ENCODE measurements at places on chromosomes 13 and 19.

GRCh38 chr13:84630476-84630875 is 748.2 kb upstream of the SLITRK1 start:
- no peak for DNase-seq

DNA sequence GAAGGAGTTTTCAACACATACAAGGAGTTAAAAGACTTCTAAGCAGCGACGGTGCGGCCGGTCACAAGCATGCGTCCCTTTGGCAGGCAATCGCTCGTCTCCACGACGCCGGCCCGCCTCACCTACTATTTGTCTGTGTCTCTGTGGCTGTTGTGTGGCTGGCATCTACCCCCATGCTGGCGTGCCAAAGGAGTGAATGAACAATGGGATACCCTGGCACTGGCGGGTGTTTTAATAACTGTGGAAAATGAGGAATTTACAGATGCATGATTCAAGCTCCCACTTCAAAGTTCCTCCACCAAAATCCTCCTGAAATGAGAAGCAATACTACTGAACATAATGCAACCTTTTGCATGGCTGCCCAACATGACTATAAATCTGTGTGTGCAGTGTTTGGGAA is 176.6 kb downstream of the KLF5 start:
- DNase-seq: no peak

DNA sequence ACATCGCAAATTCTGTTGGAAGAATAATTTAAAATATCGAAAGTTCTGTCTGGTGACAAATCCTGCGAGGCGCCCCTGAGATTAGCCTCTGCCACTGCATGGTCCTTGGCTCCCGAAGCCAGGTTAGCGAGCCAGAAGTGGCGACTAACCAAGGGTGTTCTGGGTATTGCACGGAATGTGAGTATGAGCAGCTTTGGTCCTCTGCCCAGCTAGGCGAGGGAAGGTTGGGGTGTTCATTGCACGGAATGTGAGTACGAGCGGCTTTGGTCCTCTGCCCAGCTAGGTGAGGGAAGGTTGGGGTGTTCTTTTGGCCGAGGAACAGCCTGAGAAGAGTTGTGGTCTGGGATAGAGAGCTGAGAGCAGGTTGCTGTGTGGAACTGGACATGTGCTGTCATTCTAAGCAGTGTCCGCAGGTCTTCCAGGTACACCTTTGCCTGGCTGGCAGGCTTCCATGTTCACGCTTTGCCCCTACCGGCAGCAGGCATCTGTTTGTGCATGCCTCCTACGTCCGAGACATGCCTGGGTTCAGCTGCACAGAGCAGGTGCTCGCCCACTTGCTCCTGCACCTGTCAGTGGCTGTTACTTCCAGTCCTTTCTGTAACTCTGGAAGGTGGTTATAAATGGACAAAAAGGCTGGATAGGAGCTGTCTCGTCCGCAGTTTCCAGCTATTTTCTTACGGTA is 18.3 kb upstream of the TEX29 start:
- peak; percentile 41 for DNase-seq

- no peak for DNase-seq
Measured at GRCh38 chr19:43479226-43479625, 13.8 kb upstream of the LYPD3 start.

- DNase-seq: no peak
Measured at GRCh38 chr13:77898097-77898496, 20.5 kb downstream of the EDNRB start.

- DNase-seq: no peak
Measured at GRCh38 chr19:55247621-55248099, 11.2 kb downstream of the PPP6R1 start.

DNA sequence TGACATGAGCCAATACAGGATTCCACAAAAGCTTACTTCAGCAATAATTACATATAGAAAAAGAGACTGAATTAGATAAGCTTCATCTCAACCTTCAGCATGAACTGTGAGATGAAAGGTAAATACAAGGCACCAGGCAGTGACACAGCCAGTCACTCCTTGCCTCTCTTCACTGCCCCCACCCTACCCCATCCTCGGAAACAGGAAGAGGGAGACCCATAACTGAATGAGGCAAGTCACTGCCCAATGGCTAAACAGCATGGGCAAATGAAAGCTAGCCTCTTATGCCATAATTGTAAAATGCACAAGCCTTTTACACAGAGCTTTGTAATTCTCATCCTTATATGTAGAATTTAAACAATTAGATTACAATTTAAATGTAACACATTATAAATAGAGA is 1.7 kb downstream of the ZNF160 start:
- DNase-seq: no peak

- no peak for DNase-seq
Measured at GRCh38 chr19:33274663-33275558, 27.4 kb downstream of the CEBPA start.

DNA sequence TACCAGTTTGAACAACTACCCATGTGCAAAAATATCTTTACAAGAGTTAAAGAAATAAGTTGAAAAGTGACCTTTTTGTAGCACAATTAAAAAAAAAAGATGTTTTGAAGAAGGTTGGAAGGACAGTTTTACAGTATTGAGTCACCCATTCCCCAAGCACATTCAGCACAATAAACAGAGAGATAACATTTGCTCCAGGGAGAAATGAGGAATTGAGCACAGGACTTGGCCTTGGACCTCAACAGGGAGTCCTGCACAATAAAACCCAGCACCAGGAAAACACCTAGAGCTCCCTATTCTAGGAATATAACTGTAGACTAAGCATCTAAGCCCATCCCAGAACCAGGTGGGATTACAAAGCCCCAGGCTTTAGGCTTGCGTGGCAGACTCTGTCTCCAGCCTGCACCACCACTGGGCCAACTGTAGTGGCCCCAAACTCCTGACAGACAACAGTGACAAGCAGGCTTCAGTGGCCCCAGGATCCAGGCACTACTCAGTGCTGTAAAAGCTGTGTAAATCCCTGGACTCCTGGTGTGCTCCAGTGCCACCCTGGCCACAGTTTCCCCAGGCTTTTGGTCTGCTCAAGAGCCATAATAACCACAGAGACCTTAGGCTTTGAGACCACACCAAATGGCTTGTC is 857.2 kb downstream of the SLITRK1 start:
- DNase-seq: no peak

DNA sequence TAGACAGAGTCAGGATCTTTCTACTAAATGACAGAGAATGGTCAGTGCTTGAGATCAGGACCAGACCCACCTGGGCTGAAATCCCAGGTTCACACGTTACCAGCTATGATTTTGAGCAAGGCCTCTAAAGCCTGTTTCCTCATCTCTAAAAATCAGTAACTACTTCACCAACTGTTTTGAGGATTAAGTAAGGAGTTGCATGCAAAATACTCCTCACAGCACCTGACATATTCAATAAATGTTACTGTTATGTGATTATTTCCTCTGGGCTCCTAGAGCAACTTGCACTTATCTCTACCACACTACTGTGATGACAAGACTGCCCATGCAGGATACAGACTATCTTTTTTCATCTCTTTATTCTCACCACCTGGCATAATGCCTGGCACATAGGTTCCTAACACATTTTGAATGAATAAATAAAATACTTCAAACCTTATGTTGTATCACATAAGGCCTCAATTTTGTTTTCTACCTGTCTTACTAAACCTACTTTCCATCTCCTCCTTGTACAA is 1.8 kb downstream of the KATNAL1 start:
- no peak for DNase-seq

DNA sequence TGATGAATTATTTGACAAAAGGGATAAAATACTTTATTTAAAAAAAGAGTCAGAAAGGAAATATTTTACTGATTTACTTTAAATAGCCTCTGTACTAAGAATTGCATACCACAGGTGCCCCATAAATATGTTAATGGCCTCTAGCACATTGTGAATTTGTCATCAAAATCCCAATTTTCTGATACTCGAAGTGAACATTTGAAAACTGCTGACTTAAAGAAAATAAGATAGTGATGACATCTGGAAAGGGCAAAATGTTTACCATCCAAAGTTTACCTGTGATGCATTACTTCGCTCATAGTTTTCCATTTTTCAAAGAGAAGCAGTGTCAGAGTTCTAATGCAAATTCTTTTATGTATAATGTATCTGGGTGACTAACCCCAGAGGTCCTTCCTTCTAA is 455.4 kb downstream of the KLF5 start:
- DNase-seq: no peak

DNA sequence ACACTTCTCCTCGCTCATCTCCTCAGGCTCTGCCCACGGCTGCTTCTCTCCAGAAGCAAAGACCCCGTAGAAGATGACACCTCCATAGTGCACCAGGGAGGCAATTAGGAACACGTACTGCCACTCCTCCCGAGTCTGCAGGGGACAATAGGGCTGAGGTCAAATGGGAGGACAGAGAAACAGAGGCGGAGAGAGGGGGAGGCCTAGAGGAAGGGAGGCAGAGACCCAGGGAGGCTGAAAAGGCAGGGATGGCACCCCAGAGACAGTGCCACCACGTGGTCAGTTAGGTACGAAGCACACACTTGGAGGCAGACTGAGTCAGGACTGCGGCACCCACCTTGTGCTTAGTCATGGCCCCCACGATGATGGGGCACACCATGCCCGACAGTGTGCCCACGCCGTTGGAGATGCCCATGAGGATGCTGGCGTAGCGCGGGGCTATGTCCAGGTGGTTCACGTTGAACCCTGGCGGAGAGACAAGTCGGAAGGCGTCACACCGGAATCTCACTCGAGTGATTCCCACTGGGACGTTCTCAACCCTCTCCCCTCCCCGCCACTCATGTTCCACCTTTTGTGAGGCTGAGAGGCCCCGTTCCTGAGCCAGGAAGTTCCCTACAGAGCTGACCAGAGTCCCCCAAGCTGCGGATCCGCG is 5.6 kb downstream of the GFY start:
- no peak for DNase-seq

- DNase-seq: no peak
Measured at GRCh38 chr13:85497652-85498051, 301.6 kb downstream of the SLITRK6 start.

- DNase-seq: peak; percentile 41
Measured at GRCh38 chr19:12946092-12946721, 545 bp downstream of the RAD23A start.

- DNase-seq: no peak
Measured at GRCh38 chr19:8224394-8225145, 15.4 kb downstream of the CERS4 start.

- DNase-seq: peak; percentile 81
Measured at GRCh38 chr13:111122056-111122455, 6.9 kb downstream of the ARHGEF7 start.

DNA sequence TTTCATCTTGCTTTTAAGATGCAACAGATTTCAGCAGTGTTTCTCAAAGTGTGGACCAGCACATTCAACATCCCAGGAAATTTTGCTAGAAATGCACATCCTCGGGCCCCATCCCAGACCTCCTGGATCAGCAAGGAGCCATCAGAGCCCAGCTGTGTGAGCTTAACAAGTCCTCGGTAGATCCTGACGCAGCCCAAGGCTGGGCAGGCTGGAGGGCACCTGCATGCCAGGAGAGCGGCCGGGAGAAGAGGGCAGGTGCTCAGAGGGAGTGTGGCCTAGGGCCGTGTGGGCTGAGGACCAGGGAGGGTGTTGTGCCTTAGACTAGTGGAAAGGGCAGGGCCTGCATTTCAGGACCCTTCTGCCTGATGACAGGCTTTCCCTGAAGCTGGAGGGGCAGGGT is 2.2 kb upstream of the MCF2L start:
- DNase-seq: no peak

DNA sequence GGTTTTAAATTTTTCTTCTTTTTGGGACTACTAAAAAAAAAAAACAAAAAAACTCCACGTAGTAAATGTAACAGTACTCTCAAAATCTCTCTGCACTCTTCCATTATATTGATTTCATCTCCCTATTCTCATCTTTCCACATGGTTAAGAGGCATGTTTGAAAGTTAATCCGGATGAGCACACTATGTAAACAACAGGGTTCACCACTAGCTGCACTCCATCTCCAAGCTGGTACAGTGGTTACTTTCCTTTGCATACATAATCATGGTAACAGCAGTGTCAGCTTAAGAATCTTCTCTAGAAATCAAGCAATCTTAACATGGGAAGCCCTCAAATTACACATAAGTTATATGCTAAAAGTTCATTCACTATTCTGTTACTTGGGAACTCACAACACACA is 92.6 kb downstream of the MIPEP start:
- peak; percentile 45 for DNase-seq

GRCh38 chr13:89380101-89380500 is 1708.9 kb downstream of the SLITRK5 start:
- no peak for DNase-seq

GRCh38 chr13:94312511-94313216 is 166.8 kb downstream of the DCT start:
- no peak for DNase-seq

- DNase-seq: no peak
Measured at GRCh38 chr13:51682686-51683085, 98.4 kb downstream of the WDFY2 start.

DNA sequence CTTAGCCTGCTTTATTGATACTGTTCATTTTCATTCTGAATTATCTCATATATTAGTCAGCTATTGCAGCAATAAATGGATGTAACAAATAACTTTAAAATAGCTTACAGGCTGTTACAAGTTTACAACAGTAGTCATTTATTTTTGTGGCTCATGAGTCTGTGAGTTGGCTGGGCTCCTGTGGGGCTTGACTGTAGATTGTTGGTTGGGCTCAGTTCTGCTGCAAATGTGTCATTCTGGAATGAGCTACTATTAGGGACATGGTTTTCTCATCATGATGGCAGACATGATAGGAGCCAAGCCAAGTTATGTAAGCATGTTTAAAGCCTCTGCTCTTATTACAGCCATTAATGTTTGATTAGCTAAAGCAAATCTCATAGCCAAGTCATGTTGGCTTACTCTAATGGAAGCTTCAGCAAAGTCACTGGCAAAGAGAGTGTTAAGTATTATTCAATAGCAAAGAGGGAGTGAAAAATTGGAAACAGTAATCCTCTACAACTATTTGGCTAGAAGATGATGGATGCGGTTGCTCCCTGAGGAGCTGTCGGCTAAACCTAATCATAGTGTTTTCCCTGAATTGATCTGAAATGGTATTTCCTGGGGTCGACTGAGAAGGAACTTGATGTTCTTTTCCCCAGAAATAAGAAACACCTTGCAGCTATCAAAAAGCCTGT is 391.3 kb downstream of the TDRD3 start:
- no peak for DNase-seq

GRCh38 chr13:63541336-63541735 is 2125.7 kb upstream of the PCDH20 start:
- DNase-seq: no peak

Data from NCI-H510A treated with DMSO at 0.1 percent for 48 hours (cell line).